Fibroblast of lung (primary cell): ENCODE measurements at places on chromosomes 6 and 20. TPM values are rescaled to one million over a fixed set of nuclear protein-coding genes. Genes with fewer than 3 reads are reported as not detected.
A peak's percentile ranks its signal among the peaks of the same experiment; 100 is the strongest.

Gene SIRPD
- not detected in 2 replicates for polyA plus RNA-seq

DNA sequence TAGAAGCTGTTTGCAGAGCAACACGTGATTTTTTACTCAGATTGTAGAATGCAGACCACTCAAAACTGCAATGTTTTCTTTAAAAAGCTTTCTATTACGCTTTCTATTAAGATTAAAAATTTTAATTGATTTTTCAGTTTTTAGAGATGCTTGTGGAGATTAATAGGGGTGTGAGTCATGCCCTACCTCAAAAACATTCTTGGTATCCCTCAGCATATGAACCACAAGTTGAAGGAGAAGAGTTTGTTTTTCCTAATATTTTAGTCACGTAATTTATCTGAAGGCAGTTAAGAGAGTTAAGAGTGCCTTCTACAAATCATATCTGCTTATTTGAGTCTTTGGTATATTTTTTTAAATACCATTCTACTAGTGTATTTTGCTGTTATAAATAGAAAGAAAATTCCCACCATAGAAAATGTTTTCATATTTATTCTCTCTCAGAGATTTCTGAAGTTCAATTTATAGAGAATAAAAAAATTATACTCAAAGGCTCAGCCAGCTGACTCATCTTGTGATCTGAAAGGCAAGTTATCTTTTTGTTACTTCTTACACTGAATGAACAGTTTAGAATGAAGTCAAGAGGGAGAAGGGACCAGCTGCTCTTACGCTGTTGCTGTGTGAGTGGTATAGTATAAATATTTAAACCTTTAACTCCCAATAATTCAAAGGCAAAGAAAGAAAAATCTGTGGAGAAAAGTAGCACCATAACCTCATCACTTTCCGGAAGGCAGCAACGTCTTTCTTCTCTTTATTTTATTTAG, 7.6 kb downstream of the RIPOR2 start:
- DNase-seq: peak; percentile 81

DNA sequence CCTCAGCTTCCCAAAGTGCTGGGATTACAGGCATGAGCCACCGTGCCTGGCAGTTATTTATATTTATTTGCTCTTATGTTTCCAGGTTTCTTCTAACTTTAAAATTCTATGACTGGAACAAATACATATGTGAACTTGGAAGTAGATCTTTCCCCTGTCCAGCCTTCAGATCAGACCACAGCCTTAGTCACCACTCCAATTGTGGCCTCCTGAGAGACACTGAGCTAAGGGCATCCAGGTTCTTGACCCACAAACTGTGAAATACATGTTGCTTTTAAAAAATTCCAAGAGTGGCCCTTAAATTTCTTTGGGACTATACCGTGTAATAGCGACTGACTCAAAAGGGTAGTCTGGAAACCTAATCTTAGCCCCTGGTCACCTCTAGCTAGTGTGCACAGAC, 1.5 kb upstream of the ADGRG6 start:
- no peak for DNase-seq

DNA sequence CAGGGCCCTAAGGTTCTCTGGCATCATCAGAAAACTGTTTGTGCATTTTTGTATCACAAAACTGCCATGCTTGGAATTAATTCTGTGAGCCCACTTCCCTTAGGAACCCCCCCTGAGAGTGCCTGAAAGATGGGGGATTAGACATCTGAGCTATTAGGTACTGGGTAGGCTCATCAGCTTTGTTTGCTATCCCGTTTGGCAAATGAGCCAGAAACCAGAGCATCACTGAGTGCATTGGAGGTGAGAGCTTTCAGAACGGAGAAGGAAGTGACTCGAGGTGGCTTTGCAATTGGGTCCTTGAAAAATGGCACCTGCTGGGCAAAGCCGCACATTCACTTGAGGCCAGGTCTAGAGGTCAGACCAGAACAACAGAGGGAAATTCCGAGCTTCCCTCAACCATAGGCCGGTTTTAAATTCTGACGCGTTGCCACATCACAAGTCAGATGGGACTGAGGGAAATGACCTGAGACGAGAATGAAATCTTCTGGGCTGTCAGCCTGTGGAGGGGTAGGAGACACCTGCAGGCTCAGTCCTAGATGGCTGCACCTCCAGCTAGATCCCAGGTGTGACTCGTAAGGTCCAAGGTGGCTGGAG, 8.4 kb upstream of the GLP1R start:
- DNase-seq: no peak

DNA sequence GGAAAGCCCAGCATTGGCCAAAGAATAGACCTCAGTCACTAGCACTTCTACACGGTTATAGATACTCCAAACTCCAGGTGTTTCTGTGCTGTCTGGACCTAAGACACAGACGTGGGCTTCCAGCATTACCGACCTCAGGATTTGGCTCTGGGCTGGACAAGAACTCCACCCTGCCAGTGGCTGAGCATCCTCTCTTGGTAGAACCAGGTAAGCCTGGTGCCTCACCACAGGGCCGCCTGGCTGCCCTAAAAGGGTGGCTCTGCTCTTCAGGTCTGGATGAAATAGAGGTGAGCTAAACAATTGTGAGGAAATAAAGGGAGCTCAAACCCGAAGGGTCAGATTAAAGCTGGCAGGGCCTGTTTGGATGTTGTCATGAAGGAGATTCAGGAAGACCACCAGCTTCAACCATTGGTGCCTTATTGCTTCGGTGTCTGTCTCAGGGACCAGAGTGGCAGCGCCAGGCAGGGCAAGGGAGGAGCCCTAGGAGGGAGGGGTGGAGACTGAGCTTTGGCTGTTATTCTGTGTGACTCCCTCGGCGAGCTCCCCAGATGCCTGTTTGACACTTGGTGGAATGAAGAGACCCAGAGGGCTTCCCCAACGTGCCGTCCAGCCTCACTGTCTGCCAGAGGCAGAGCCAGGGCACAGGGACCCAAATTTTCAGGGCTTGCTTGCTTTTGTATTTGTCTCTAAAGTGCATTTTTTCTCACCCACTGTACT, 8.6 kb downstream of the SYNDIG1 start:
- no peak for DNase-seq

GRCh38 chr6:13370623-13371022, 42.3 kb upstream of the TBC1D7 start:
- DNase-seq: no peak

GRCh38 chr6:55014321-55015088, 159.8 kb upstream of the HCRTR2 start:
- DNase-seq: no peak

GRCh38 chr6:130847001-130847910, 20.1 kb downstream of the SMLR1 start:
- DNase-seq: no peak

Gene PKIB
- 2.2 and 4.4 TPM in 2 replicates for polyA plus RNA-seq

- DNase-seq: no peak
These were observed 155.2 kb upstream of the INSM1 start for GRCh38 chr20:20212675-20213096.

DNA sequence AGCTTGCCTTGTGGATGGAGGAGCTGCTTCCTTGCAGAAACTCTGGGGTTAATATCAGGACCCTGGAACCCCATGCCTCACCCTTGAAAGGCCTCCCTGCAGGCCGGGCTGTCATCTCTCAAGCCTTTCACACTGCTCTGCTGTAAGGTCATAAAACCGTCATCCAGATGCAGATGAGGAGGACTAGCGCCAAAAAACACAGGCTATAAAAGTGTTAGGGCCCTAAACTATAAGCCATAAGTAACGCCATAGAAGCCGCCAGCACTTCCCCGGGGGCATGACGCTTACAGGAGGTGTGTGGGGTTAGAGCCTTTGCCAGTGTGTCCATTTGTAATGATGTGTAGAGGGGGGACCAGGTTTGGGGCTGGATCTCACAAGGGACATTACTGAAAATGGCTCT, 47.6 kb downstream of the CDH4 start:
- DNase-seq: no peak

- DNase-seq: no peak
These were observed 11.3 kb downstream of the SERPINB9 start for GRCh38 chr6:2891768-2892170.

GRCh38 chr6:24125980-24126379, at the start of gene NRSN1:
Gene NRSN1, plus strand, starts transcription at chr6:24126215. Its CDS starts 8,113 bp downstream, at chr6:24134328.
- DNase-seq: no peak

- no peak for DNase-seq
These were observed 326.1 kb downstream of the PRL start for GRCh38 chr6:21970569-21971300.

GRCh38 chr20:40307997-40308396, 381.0 kb downstream of the MAFB start:
- DNase-seq: no peak

DNA sequence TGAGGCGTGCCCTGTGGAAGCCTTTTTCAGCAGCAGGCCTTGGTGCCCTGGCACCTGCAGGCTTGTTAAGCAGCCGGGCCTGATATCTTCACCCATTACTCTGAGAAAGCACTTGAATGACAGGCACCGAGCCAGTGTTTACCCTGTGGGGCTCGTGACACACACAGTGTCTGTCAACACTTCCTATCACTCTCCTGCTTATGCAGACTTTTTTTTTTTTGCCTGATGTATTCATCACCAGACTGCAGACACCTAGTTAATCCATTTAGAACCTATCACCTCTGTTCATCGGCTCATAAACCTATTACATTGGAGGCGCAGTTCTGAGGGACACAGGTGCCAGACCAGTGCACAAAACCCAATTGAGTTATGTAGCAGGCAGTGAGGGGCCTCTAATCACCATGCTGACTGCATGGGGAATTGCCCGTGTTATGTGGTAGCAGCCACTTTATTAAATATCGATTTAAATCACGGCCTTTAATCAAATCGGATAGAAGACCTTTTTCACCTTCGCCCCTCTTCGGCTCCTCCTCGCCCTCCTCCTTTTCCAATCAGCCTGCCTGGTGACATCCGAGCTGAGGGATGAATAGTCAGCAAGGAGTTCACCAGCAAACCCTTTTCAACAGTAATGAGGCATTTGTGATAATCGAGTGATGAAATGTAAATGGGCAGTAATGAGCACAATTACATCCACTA, 962.9 kb upstream of the SLC35B3 start:
- no peak for DNase-seq

DNA sequence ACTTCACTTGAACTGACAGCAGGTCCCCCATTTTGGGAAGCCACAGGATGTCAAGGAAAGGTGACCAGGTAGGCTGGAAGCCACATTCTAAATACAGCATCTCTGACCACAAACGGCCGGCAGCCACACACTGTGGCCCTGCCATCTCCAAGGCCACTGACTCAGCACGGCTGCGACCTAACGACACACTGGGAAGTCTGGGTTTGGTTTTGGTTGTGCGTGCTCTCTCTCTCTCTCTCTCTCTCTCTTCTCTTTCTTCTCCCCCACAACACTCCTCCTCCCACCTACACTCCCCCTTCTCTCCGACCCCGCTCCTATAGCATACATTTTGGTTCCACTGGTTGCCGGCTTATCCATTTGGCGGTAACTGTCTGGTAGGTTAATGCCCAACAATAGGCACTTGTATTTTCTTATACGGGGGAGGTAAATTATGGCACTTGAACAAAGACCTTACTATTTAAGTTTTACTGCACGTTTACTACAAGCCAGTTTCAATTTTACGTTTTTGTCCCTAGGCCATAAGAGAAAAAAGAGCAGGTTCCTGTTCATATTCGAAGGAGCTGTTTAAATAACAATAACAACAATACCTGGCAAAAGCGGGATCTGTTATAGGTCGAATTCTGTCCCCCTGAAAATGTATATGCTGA, 103.6 kb downstream of the GMDS start:
- no peak for DNase-seq

Gene ENPP1
- polyA plus RNA-seq: 48.6 and 51.7 TPM in 2 replicates

Gene TP53INP2
- polyA plus RNA-seq: 9.8 and 10.0 TPM in 2 replicates

Gene SCP2D1
- not detected in 2 replicates for polyA plus RNA-seq

GRCh38 chr20:53805895-53806384, 212.3 kb upstream of the ZNF217 start:
- DNase-seq: peak; percentile 45

- no peak for DNase-seq
These were observed 87.2 kb downstream of the ANKS1A start for GRCh38 chr6:34976239-34976638.

DNA sequence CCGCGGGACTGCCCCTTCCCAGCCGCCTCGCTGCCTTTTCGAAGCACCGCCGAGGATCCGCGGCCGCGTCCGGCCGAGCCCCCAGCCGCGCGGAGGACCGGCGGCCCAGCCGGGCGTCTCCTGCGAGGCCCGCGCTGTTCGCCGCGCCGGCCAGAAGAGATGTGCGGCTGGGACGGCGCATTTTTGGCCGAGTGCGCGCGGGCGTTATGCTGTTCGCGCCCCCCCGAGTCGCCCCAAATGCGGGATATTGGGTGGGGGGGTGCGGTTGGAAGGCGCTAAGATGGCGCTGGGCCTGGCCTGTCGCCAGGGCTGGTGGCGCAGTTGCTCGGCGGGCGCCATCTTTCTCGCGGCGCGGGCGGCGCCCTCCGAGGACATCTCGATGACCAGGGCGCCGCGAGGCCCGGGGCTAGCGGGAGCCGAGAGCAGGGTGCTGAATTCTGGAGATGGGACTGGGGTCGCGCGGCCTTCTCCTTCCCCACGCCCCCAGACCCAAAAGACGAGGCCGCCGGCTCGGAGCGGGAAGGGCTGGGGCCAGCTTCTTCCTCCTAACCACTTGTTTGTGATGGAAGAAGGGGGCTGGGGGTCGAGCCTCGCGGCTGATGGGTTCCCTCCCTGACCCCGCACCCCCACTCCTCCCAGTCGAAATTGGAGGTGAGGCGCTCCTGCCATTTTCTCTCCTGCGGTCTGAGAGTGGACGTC, 1.5 kb downstream of the BICRAL start:
- peak; percentile 56 for DNase-seq

Gene SAMD10
- polyA plus RNA-seq: 0.37 and 0.86 TPM in 2 replicates

DNA sequence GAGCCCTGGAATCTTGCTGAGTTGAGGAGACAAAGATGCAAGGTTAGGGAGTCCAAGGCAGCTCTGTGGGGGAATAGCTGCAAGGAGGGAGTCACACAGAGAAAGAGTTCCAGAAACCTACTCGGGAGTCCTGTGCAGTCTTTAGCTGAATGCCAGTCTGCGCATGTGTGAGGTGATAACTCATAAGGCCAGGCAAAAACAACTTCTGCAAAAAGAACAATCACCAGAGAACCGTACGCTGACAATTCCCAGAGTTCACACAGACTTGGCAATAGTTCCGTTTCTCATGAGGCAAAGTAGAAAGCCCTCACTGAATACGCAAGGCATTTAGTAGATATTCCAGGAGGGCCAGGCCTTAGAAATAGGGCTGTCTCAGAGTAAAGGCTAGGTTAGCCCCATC, 135.2 kb upstream of the TAB2 start:
- no peak for DNase-seq

GRCh38 chr6:36298027-36298426, 28.2 kb downstream of the PNPLA1 start:
- no peak for DNase-seq

DNA sequence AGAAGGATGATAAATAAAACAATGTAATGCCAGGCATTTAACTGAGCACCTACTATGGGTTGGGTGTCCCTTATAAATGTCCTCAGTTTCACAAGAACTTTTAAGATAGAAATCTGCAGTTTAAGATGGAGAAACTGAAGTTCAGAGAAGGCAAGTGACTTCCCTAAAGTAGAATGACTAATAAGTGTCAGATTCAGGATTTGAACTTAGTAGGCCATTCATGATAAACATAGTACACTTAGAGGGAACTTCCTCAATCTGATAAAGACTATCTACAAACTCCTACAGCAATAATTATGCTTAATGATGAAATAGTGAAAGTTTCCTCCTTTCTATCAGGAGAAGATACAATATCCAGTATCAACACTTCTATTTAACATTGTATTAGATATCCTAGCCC, 43.9 kb downstream of the NCR2 start:
- DNase-seq: no peak

Gene MTG2
- 16.5 and 26.2 TPM in 2 replicates for polyA plus RNA-seq

Gene SLC17A1
- polyA plus RNA-seq: not detected in 2 replicates

GRCh38 chr6:113350461-113350860, 506.7 kb upstream of the MARCKS start:
- DNase-seq: peak; percentile 24

- DNase-seq: no peak
These were observed 7.4 kb downstream of the ADRM1 start for GRCh38 chr20:62309947-62310756.
